T-helper 17 cell (primary cell): ENCODE measurements at places on chromosomes 2 and 18.

DNA sequence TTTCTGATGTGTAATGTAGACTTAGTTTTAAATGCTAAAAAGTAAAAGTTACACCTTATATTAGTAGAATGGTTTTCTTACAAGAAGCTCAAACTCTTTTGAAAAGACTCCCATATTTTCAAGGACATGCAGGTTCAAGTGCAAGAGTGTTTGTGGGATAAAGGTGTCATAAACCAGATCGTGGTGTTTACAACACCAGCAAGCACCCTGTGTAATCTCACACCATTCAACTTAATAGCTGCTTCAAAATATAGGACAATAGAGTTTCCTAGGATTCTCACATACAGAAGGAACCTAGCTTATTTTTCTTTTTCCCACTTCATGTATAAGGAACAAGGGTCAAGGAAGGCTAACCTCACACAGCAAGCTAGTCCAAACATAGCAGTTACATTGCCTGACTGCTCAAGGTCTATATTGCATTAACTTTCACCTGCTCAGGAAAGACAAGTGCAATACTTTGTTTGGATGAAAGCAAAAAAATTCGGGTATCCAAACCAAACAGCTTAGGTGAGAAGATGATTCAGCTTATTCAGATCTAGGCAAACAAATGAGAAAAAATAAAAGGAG, 172.3 kb downstream of the IKZF2 start:
- DNase-seq: no peak

DNA sequence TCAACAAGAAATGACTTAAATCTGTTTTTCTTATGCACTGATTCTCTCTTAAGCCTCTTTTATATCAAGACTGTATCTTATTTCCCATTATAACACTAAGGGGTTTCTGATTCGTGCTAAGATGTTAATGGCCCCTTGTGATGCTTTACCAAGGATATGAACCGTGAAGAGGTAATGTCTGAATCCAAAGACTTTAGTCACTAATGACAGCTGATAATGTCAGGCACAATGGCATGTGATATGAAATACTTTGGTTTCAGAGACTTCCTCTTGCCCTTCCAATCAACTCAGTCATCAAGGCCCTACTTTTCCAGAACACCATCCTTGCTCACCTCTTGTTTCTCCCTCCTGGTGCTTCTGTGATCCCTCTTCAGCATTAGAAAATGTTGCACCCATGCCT, 262.8 kb downstream of the KCNE4 start:
- DNase-seq: no peak

- DNase-seq: no peak
Observed at GRCh38 chr18:49619801-49620200, 57.9 kb downstream of the LIPG start.

GRCh38 chr2:65867446-65867845, 435.0 kb upstream of the SPRED2 start:
- DNase-seq: no peak

GRCh38 chr2:19474128-19474527, 115.7 kb upstream of the OSR1 start:
- DNase-seq: no peak

DNA sequence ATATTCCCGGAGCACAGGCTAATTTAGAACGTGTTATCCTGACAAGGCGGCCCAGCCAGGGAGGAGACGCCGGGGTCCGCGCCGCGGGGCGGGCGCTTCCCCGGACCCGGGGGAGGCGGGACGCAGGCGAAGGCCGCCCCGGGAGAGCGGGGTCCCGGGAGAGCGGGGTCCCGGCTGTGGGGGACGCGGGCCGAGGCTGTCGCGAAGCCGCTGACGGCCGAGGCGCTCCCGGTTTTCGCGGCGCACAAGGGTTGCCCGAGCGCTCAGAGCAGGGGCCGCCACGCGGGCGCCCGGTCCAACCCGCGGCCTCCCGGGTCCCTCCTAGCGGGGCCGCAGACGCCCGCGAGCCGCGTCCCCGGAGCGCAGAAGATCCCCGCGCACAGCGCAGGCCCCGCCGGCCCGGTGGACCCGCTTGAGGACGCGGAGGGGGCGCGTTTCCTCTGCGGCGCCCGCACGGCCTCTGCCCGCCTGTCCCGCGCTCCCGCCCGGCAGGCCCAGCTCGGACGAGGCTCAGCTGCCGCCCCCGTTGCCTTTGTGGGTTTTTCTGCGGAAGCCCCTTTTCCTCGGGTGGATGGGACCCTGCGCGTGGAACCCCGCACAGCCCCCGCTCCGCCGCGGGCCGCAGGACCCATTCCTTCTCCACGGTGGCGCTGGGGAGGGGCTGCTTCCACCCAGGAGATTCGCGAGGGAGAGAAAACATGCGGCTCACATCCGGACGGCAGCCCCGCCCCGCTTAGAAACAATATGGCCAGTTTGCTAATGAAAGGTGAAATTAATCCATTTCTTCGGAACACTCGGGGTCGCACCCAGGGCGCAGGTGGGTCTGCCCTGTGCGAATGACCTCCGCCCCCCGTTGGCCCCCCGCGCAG, 9.6 kb upstream of the KCNG2 start:
- no peak for DNase-seq

DNA sequence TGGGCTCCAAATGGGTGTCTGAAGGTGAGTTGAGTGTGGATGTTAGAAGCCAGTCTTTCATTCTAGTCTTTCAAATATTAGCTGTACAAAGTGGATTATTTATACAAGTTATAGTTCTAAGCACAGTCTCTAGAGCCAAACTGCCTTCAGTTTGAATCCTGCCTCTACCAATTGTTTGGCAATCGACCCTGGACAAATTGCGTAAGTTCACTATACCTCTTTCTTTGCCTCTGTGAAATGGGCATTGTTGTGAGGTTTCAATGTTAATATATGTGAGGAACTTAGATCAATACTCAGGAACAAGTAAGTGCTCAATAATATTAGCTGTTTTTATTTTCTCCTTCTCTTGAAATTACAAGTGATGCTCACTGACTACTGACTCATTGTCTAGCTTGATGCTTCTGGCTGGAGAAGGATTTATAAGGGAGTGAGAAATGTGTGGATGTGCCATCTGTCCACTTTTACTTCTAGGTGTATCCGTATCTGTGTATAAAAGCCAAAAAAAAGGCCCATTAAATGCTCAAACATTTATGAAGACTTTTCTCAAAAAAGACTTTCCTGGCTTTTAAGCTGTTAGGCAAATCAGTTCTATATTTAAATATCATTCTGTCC, 48.1 kb upstream of the RAPH1 start:
- DNase-seq: no peak

GRCh38 chr2:57180042-57180567, 866.5 kb upstream of the VRK2 start:
- no peak for DNase-seq

- DNase-seq: no peak
Observed at GRCh38 chr2:96815326-96816126, 542 bp upstream of the CNNM3 start.

GRCh38 chr2:48888066-48888465, 132.5 kb upstream of the LHCGR start:
- no peak for DNase-seq

- no peak for DNase-seq
Observed at GRCh38 chr18:68262690-68263294, 452.1 kb downstream of the TMX3 start.

GRCh38 chr2:23772684-23773083, 154.2 kb downstream of the ATAD2B start:
- DNase-seq: no peak

DNA sequence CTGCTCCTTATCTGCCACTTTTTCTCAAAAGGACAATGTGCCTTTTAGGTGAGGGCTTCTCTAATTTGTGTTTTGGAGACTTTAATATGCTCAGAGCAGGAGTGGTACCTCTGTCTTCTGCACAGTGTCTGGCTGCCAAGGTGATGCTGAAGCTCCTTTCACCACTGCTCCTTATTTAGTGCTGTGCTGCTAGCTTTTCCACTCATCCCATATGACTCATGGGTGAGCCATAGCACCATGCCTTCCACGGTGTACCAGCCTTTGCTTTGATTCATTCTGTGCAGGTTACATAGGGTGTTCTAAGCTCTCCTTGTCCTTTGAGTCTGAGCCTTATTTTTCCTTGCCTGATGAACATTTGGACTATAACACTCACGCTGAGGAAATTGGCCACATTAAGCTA, 202.4 kb downstream of the ARL6IP6 start:
- DNase-seq: no peak

DNA sequence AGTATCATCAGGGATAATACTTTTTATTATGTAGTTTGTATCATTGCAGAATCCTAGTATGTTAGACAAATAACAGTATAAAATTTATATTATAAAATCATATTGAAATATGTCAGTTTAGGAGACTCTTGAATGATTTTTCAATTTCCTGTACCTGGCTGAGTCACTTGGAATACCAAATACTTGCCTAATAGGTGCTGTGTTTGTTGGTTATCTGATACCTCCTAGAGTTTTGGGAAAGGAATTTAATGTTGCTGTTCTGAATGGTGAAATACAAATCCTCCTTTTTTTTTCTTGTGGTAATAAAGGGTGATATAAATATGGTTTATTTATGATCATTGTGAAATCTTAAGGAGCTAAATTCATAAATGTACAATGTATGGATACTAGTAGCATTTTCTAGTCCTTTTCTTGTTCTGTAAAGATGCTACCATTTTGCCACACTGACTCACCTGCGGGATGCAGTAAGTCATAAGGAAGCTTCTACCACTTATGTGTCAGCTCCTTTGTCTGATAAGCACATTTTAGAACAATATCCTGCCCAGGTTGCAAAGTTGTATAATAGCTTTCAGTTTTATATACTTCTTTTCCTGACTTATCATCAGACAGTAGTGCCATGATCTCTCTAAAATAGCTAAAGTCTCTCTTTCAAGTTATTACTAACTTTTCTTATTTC, 465.5 kb downstream of the XIRP2 start:
- no peak for DNase-seq

GRCh38 chr2:219496825-219497494, 1.7 kb upstream of the GMPPA start:
- DNase-seq: no peak

- DNase-seq: no peak
Observed at GRCh38 chr2:127357591-127357990, 30.2 kb downstream of the MAP3K2 start.

DNA sequence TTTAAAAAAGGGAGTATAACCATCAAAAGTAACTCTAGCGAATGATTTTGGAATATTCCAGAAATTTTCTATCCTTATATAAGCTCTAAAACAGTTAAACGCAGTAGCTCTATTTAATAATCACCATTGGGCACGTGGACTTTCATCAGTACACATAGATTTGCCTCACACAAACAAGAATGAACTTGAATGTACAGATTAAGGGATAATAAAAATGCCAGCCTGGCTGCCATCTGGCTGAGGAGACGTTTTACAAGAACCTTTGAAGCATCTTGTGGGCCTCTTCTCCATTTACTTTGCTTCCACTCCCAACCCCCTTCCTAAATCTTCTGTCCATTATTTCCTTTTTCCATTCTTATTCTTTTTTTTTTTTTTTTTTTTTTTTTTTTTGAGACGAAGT, 47.2 kb downstream of the AGAP1 start:
- DNase-seq: no peak

DNA sequence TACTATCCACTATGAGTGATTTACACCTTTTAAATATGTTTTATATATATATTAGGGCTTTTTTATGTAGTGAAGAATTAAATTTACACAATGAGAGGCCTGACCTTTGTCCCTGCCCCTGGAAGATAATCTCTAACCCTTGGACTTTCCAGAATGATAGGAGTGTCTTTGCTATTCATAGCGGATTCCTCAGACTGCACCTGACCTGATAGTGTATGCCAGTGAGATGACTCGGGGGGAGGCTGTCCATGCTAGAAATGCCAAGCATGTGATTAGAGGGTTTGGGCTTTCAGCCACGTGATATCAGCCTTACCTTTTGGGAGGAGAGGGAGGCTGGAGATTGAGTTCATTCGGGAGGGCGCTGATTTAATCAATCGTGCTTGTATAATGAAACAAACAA, 44.1 kb upstream of the LHCGR start:
- no peak for DNase-seq

DNA sequence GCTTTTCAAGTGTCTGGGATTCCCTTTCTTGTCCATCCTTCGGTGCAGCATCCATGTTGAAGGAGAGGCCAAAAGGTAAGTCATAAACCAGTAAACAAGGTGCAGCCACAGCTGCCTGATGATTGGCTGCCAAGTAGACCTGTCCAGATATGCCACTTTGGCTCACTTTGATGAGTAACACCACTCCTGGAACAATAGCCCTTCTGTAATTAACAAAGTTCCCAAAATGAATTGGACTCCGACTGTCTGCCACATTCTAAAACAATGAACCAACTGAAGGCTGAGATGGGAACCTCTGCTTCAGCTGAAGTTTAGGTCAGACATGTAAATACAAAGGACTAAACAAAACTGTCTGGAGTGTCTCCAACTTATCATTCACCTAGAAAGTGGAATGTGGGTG, 82.2 kb upstream of the LGALSL start:
- DNase-seq: no peak

DNA sequence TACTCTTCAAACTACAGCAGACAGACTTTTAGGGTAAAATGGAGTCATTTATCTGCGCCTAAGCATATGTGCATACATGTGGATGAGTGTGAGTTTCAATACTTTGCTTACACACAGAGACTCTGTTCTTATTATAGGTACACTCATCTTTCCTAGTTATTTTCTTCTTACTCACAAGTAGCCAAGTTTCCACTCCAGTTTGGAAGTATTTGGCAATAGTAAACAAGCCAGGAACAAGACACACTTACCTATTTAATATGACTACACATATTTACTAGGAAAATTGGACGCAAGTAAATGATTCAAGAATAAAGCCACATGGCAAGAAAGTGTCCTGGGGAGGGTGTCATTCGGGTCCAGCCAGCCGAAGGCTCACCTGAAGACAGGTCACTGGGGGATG, 414.3 kb downstream of the FBXO15 start:
- DNase-seq: no peak

DNA sequence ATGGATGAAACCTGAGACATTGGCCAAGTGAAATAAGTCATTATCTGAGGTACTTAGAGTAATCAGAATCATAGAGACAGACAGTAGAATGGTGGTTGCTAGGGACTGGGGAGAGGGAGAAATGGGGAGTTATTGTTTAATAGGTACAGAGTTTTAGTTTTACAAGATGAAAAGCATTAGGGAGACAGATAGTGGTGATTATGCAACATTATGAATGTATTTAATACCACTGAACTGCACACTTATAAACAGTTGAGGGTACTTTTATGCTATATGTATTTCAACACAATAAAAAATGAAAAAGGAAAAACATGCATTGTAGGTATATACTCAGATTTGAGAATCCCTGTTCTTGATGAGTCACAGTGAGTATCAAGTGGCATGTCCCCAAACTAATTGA, 59.7 kb downstream of the EPC2 start:
- no peak for DNase-seq
